Epithelial cell of prostate (primary cell): ENCODE measurements at places on chromosomes 16 and 17.

DNA sequence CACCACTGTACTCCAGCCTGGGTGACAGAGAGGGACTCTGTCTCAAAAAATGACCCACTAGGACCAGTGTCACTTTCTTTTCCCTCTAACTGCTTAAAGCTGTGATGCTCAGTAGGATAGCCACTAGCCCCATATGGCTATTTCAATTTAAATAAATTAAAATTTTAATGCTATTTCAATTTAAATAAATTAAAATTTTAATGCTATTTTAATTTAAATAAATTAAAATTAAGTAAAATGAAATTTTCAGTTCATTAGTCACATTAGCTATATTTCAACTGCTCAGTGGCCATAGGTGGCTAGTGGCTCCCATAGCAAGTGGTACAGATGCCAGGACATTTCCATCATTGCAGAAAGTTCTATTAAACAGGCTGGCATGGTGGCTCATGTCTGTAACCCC, 43.0 kb downstream of the NLRC5 start:
- no peak for DNase-seq

DNA sequence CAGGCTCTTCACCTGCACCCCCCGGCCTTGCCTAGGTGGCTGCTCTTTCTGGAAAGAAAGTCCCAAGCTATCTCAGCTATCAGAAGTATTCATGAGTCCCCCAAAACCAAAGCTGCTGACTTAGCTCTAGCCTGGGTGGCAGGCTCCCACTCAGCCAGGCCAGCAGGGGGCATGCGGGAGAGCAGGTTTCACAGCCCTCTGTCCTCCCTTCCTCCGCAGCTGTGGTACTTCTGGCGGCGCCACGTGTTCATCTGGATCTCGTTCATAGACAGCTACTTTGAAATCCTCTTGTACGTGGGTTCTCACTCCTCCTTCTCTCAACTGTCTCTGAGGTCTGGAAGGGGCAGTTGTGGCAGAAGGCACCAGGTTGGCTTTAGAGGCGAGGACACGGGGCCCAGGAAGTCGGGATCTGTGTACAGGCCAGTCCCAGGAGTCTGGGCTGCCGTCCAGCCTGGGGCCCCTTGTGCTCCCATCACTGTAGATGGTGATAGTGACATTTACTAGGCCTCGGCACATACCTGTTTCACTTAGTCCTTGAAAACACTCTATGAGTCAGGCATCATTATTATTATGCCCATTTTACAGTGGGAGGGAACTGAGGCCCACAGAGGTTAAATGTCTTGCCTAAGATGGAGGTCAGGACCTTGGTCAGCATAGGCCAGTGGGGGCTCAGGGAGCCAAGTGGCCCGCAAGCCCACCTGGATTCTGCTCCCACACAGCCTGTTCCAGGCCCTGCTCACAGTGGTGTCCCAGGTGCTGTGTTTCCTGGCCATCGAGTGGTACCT, 12.9 kb downstream of the TRPV2 start:
- DNase-seq, result no peak

DNA sequence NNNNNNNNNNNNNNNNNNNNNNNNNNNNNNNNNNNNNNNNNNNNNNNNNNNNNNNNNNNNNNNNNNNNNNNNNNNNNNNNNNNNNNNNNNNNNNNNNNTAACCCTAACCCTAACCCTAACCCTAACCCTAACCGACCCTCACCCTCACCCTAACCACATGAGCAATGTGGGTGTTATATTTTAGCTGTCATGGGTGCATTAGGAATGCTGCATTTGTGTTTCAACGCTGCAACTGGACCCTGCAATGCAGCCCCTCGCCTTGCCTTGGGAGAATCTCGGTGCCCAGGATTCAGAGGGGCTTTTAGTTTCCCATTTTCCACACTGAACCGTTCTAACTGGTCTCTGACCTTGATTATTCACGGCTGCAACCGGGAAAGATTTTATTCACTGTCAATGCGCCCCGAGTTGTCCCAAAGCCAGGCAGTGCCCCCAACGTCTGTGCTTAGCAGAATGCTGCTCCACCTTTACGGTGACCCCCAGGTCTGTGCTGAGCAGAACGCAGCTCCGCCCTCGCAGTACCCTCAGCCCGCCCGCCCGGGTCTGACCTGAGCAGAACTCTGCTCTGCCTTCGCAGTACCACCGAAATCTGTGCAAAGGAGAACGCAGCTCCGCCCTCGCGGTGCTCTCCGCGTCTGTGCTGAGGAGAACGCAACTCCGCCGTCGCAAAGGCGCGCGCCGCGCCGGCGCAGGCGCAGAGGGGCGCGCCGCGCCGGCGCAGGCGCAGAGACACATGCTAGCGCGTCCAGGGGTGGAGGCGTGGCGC, 43.3 kb downstream of the POLR3K start:
- no peak for DNase-seq

- DNase-seq, result no peak
These were observed 130.7 kb downstream of the PRKCA start for GRCh38 chr17:66432996-66433551.

- DNase-seq, result no peak
These were observed 211.0 kb upstream of the IRX5 start for GRCh38 chr16:54719624-54720023.

GRCh38 chr17:28702752-28703150, 8.9 kb downstream of the PROCA1 start:
- DNase-seq, result no peak

- DNase-seq, result no peak
These were observed 500.8 kb downstream of the MAF start for GRCh38 chr16:79099716-79100115.

DNA sequence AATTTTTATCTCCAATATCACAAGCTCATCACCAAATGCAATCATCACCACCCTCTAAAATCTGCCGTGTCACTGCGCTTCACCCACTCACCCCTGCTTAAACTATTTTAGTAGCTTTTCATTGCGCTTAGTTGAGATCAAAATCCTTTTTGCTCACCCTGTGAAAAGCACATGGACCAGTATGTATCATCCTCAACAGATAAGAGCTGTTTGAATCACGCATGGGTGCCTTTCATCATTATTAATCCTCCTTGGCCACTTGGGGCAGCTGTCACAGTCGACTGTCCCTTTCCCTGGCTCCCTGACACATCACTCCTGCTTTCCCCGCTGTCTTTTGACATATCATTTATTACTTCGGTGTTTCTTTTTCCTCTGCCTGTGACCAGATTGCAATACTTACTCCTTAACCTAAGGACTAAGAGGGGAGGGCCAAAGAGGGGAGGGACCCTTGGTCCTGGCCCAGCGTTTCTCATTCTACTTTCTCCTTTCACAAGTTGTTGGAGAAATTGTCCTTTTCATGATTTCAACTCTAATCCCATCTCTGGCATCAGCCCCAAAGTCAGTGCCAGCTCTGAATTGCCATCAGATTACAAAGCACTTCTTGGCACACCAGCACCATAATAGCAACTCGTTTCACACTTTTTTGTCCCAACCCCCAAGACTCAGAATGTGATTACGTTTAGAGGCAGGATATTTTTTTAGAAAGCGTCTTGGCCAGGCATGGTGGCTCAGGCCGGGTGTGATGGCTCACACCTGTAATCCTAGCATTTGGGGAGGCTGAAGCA, 8.6 kb upstream of the KDM6B start:
- DNase-seq, result no peak

DNA sequence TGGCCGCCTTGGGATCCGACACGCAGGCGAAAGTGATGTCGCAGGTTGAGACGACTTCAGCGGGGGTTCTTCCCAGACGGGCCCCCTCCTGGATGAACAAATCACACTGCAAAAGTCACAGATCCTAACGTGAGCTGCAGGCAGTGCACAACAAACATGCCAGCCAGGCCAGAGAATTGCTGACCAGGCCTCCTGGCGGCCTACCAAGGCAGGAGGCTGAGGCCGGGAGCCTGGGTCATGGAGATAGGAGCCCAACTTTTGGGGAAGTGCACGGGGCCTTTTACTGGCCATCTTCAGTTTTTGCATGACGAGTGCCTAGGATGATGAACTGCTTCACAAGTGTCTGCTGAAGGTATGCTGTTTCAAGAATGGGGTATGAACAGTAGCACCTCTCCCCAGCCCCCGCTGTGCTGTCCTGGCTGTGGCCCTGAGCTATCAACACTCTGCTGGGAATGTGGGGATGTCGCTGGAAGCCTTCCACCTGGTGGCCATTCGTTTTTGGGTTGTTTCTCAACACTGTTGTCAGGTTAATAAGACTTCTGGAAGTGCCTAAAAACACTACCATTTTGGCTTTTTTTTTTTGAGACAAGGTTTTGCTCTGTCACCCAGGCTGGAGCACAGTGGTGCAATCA, 12.2 kb upstream of the ROGDI start:
- DNase-seq, result no peak

- DNase-seq, result peak; percentile 94
These were observed 30.6 kb downstream of the CDRT15 start for GRCh38 chr17:14205992-14206461.

GRCh38 chr17:5610956-5611355, 26.6 kb upstream of the NLRP1 start:
- no peak for DNase-seq

- peak; percentile 62 for DNase-seq
These were observed 100.9 kb downstream of the AMFR start for GRCh38 chr16:56324406-56324805.

- DNase-seq, result no peak
These were observed 31.2 kb downstream of the CHD9 start for GRCh38 chr16:53085931-53086421.

GRCh38 chr17:34930283-34930682, 31.0 kb downstream of the CCT6B start:
- no peak for DNase-seq

DNA sequence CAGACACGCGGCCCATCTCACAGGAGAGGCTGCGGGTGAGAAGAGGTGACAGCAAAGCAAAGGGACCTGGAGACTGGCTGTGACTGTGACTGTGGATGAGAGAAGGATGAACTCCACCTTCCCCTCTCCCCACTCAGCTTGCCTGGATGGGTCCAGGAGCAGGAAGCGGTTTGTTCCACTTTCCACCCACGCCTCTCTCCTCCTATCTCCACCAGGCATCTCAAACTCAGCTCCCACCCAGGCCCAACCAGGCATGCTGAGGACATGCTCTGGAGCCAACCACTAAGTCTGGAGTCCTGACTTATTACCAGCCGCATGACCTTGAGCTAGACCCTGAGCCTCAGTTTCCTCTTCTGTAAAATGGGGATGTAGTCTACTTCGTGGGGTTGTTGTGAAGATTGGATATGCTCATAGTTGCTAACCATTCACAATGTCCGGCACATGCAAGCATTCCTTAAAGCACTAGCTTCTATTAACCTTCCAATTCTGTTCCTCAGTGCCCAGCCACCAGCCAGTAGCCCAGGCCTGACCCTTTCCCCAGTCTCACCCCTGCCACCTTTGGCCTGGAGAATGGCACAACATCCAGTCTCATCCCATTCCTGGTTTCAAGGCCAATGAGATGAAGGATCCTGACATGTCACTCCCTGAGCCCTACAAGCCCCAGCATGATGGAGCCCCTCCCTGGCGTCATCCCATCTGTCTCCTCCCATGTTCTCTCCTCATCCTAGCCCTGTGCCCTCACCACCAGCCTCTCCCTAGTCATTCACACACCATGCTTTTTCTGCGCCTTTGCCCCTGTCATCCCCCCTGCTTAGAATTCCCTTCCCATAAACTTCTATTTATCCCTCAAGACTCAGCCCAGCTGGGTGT, 2.3 kb downstream of the GAS2L2 start:
- no peak for DNase-seq

DNA sequence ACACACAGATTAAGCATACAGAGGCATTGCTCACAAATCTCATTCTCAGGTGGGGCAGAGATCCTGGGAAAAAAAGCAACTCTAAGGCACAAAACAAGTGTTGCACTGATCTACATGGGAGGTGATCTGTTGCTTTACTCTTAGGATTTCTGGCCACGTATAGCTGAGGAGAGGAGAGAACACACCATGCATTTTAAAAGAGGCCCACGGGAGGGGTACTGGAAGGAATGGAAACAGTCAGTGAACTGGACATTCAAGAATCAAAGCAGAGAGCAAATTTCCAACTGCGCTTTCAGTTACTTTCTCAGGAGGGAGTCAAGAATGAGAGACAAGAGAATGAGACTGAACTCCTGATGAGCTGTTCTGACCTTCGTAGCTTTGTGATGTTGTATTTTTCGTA, 1105.9 kb downstream of the CDH8 start:
- no peak for DNase-seq

DNA sequence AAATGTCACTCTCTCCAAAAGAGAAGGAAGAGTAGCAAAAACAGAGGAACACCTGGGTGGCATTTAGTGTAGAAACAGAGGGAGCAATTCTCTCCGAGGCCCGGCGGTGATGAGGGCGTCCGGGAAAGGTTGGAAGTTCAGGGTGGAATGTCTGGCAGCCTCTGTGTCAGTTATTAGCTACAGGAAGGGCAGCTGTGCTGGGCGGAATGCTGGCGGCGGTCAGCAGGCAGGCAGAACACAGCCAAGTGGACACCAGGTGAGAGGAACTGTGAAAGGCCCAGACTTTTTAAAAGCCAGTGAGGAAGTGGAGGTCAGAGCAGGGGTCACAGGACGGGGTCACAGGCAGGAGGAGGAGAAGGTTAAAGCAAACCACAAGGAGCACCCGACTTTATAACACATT, 238.1 kb downstream of the NTN1 start:
- no peak for DNase-seq

- DNase-seq, result no peak
These were observed 403 bp downstream of the TEPSIN start for GRCh38 chr17:81238490-81238814.

DNA sequence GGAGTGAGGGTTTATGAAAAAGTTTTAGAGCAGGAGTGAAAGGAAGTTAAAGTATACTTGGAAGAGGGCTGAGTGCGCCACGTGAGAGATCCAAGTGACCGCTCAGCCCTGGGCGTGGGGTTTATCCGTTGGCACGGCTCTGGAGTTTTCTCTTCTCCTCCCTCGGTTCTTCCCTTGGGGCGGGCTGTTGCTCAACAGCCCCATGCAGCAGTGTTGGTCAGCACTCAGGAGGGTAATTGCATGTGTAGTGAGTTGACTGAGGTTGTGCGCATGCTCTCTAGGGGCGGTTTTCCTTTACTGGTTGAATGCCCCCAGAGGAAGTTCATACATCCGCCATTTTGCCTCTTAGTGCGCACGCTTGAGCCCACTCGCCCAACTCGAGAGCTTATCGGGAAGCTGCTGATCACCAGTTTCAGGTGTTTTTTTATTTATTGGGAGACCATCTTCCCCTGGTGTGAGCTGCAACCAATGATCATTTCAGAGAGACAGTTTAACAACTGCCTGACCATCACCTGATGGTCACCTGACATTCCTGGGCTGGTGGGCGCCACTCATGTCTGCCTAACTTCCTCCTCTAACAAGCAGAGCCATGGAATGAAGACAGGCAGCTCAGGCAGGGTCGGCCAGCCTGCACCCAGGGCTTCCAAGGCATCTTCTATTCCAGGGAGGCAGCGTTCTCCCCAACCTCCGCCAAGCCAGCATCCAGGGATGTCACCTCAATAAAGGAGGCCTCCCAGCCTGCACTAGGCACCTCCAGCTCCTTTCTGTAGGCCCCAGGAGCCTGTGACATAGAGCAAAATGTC, 41.3 kb upstream of the DNAH17 start:
- DNase-seq, result no peak

GRCh38 chr17:78343543-78344201, 16.2 kb downstream of the SOCS3 start:
- no peak for DNase-seq

- no peak for DNase-seq
These were observed 414.0 kb downstream of the SOX9 start for GRCh38 chr17:72534776-72535175.
